Glomerular endothelial cell (primary cell): ENCODE measurements at places on chromosomes 1 and 21. TPM values are rescaled to one million over a fixed set of nuclear protein-coding genes. Genes with fewer than 3 reads are reported as not detected.

Gene ADGRB2
- total RNA-seq, result 1.6 and 2.6 TPM in 2 replicates

Gene EPRS1
- 69.9 and 79.8 TPM in 2 replicates for total RNA-seq

Gene F3
- total RNA-seq, result 35.4 and 48.8 TPM in 2 replicates

Gene OR2T33
- total RNA-seq, result not detected in 2 replicates

Gene MIA3
- 35.4 and 38.7 TPM in 2 replicates for total RNA-seq

Gene CCDC27
- total RNA-seq, result not detected in 2 replicates

Gene EXTL1
- total RNA-seq, result 0.06 TPM in 1 of 2 replicates, not detected in the other

Gene G0S2
- 1.7 and 6.4 TPM in 2 replicates for total RNA-seq

Gene OR2L3
- not detected in 2 replicates for total RNA-seq

Gene FOXD3
- not detected in 2 replicates for total RNA-seq

Gene NECTIN4
- 0.76 TPM in 1 of 2 replicates, not detected in the other for total RNA-seq

Gene PRELP
- not detected in 2 replicates for total RNA-seq

Gene DHDDS
- total RNA-seq, result 49.1 and 52.9 TPM in 2 replicates

Gene CYP4A22
- not detected in 2 replicates for total RNA-seq

Gene NHLH1
- 0.05 TPM in 1 of 2 replicates, not detected in the other for total RNA-seq

Gene ZC3H12A
- 7.2 and 23.0 TPM in 2 replicates for total RNA-seq
